ENCODE measurements at places on chromosomes 5 and 9. TPM values are rescaled to one million over a fixed set of nuclear protein-coding genes. Genes with fewer than 3 reads are reported as not detected.

DNA sequence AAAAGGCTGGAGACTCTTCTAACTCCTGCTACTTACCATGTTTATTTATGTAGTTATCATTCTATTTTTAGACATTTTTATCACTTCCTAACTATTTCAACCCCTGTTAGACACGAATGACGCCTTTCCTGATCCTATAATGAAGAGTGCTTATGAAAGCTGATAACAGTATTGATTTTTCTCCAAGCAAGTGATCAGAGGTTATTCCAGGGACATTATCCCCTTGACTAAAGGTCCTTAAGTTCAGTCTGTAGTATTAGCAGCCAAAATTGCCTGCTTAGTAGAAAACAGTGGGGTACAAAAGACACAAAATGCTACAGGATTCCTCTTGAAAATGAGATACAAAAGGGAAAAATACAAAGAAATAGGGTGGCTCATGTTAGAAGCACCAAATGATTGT lies 235.6 kb downstream of the DNAH5 start:
- DNase-seq: no peak

Gene IRX1
- not detected for total RNA-seq

Gene SLC25A2
- not detected for total RNA-seq

DNA sequence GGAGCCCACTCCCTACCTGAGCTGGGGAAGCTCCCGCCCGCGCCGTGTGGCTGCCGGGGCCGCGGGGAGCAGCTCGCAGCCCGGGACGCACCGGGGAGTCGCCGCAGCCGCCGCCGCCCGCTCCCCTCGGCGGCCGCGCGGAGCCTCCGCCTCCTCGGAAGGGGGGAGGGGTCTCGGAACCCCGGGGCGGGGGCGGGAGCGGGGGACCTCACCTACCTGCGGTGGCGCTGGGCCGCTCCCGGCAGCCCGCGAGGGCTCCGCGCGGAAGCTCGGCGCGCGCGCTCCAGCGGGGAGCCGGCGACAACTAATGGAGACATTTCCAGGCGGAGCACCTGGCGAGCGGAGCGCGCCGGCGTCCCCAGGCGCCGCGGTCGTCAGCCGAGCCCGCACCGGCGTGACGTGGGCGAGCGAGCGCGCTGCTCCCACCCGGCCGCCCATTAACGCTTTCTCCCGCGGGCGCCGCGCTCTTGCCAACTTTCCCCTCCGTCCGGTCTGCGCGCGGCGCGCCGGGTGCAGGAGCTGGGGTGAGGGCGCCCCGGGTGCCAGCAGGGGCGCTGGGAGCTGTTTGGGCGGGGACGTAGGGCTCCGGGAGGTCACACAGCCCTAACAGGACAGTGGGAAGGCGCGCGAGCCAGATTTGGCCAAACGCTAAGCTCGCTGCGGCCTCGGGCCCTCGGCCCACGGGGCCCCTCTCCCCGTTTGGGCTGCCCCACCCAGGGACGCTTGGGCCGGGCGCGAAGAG lies 4.3 kb upstream of the IRX4 start:
- no peak for DNase-seq

GRCh38 chr5:55568654-55569512 lies 34.1 kb upstream of the PLPP1 start:
- no peak for DNase-seq

GRCh38 chr5:90056911-90057705 lies 352.4 kb downstream of the CETN3 start:
- DNase-seq: no peak

DNA sequence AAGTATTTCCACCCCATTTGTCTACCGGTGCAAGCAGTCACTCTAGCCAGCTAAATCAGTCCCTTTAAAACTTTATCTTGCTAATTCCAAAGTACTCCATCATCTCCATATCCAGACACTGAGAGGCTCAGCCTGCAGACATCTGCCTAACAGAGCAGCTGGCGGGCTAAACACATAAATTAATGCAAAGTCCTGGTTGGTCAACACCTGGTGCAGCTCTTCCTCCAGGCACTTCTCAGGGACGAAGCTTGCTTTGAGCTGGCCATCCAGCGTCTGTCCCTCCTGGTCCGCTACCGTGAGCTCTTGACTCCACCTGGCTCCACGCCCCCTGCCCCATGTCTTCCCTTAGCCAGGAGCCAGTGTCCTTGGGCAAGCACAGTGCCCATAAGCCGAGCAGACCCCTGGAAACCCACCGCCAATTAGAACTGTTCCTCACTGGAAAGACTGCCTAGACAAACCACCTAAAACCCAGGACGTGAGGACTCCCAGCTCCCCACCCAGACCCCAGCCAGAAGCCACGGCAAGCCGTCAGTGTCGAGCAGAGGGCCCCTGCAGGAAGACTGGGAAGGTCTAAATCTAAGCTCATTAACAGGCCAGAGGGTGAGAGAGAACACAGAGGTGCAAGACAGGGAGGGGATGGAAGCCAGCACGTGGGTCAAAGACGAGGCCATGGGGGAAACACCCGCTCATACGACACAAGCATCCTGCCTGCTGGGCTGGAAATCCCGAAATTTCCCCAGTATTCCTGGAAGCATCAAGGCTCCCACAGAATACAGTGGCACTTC lies 120.0 kb downstream of the COL23A1 start:
- DNase-seq: no peak

- DNase-seq: no peak
These were observed 7.9 kb upstream of the FOXE1 start for GRCh38 chr9:97845130-97845529.

- no peak for DNase-seq
These were observed 190.0 kb downstream of the TRIM32 start for GRCh38 chr9:116877072-116877471.

DNA sequence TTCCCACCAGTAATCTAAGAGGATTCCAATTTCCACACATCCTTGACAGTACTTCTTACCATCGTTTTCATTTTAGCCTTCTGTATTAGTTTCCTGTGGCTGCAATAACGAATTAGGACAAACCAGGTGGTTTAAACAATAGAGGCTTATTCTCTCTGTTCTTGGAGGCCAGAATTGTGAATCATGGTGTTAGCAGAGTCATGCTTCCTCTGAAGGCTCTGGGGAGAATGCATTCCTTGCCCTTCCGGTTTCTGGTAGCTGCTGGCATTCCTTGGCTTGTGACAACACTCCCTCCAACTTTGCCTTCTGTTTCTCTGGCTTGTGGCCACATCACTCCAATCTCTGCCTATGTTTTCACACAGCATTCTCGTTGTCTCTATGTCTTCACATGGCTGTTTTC lies 23.5 kb downstream of the RIGI start:
- DNase-seq: no peak

Gene ZNF300
- total RNA-seq: 2.2 TPM

DNA sequence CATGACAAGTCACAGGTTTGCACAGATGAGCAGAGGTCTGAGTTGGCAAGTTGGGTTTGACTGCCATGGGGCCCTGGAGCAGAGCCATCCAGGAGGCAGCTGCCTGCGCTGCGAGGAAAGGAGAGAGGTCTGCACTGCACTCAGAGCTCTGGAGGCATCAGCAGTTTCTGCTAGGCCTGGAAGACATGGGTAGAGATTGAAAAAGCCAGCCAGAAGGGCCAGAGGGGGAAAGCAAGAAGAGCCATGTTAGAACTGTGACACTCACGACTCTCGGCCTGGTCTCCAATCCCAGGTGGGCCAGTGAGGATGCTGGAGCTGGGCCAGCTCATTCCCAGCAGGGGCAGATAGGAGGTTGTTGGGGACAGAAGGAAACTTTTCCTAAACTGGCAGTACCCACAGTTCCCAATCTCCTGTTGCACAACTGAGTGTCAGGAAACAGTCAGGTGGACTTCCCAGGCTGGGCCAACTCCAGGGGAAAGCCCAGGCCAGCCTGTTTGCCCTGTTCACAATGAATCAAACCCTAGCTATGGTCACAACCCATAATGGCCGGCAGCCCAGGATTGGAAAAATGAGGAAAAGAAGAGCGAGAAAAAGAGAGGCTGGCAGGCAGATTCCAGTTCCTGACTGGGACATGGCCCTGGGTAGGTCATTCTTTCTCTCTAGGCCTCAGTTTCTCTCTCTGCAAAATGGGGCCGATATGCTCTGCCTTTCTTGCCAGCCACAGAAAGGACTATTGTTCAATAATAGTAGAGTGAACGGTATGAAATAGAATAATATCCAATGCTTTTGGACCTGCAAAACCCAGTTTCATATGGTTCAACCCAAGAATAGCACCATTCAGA lies 7.8 kb upstream of the ORM1 start:
- DNase-seq: peak; percentile 28

DNA sequence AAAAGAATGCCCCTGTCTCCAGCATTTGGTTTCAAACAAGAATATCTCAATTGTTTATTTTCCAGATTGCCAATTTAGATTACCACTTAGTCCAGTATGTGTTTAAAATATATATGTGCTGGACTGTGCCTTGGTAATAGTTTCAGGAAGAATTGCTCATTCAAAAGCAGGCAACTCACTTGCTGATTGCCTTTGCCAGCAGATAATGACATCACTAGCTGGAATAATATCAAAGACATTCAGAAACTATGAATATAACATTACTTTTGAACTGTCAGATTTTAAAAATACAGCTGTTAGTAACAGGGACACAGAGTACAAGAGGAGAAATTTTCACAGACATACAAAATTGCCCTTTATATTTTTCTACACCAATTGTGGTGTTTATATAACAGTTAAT lies 96.0 kb upstream of the ITGA2 start:
- DNase-seq: no peak
